ENCODE measurements at places on chromosomes 4 and X. TPM values are rescaled to one million over a fixed set of nuclear protein-coding genes. Genes with fewer than 3 reads are reported as not detected.

The SPANXC gene
- total RNA-seq = not detected

- DNase-seq = no peak
- no peaks in the 10 kb centered on the region for H3K27me3 ChIP-seq
- H3K4me3 ChIP-seq = no peak overlapping the region
- H3K36me3 ChIP-seq = no peaks in the 10 kb centered on the region
- no peak overlapping the region for H3K27ac ChIP-seq
Observed at GRCh38 chrX:12115377-12115776, 22.9 kb upstream of the FRMPD4 start.

DNA sequence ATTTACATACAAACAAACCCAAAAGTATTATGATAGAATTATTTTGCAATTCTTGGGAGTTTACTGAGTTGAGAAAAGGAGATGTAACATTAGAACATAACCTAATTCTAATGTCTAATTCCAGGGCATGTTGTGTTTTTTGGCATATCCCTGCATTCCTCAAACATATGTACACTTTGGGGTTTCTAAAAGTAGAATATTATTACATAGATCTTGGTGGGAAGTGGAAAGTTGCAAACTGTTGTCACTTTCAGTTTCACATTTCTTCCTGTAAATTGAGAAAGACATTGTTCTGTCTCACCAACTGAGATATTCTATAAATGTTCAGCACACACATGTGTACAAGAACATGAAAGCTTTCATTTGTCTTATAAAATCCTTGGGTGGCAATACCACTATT is 24.4 kb upstream of the GBA3 start:
- peaks cover 3% of the 10 kb centered on the region for H3K4me1 ChIP-seq
- H3K36me3 ChIP-seq = no peaks in the 10 kb centered on the region
- no peak overlapping the region for H3K4me3 ChIP-seq
- no peak overlapping the region for H3K27ac ChIP-seq
- H3K27me3 ChIP-seq = no peaks in the 10 kb centered on the region
- no peak for DNase-seq

The MEPE gene
- not detected for total RNA-seq

DNA sequence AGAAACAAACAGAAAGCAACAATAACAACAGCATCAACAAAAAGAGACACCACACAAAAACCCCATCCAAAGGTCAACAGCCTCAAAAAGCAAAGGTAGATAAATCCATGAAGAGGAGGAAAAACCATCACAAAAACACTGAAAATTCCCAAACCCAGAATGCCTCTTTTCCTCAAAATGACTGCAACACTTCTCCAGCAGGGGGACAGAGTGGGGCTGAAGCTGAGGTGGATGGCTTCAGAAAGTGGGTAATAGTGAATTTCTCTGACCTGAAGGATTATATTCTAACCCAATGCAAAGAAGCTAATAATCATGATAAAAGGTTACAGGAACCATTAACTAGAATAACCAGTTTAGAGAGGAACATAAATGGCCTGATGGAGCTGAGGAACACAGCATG is 888.2 kb downstream of the RAB28 start:
- no peak for DNase-seq
- H3K36me3 ChIP-seq = no peaks in the 10 kb centered on the region
- H3K4me3 ChIP-seq = no peak overlapping the region
- no peaks in the 10 kb centered on the region for H3K27me3 ChIP-seq

GRCh38 chrX:148574237-148574973 is 74.0 kb downstream of the AFF2 start:
- no peaks in the 10 kb centered on the region for H3K4me1 ChIP-seq
- no peaks in the 10 kb centered on the region for H3K36me3 ChIP-seq
- no peak overlapping the region for H3K4me3 ChIP-seq
- no peak overlapping the region for H3K27ac ChIP-seq

GRCh38 chr4:151527699-151528098 is 118.7 kb downstream of the FHIP1A start:
- H3K27ac ChIP-seq = no peak overlapping the region
- H3K27me3 ChIP-seq = no peaks in the 10 kb centered on the region
- H3K36me3 ChIP-seq = no peaks in the 10 kb centered on the region
- H3K4me1 ChIP-seq = no peaks in the 10 kb centered on the region

GRCh38 chrX:100883654-100884053 is 9.5 kb upstream of the NOX1 start:
- H3K4me3 ChIP-seq = no peak overlapping the region
- no peak for DNase-seq
- no peaks in the 10 kb centered on the region for H3K4me1 ChIP-seq
- H3K27ac ChIP-seq = no peak overlapping the region

- H3K27me3 ChIP-seq = no peaks in the 10 kb centered on the region
- DNase-seq = no peak
- no peaks in the 10 kb centered on the region for H3K36me3 ChIP-seq
- H3K4me1 ChIP-seq = no peaks in the 10 kb centered on the region
- no peak overlapping the region for H3K27ac ChIP-seq
Observed at GRCh38 chrX:9492901-9493300, 28.0 kb downstream of the TBL1X start.

- no peaks in the 10 kb centered on the region for H3K36me3 ChIP-seq
- H3K27me3 ChIP-seq = no peaks in the 10 kb centered on the region
- no peak overlapping the region for H3K4me3 ChIP-seq
- no peaks in the 10 kb centered on the region for H3K4me1 ChIP-seq
- H3K27ac ChIP-seq = no peak overlapping the region
Observed at GRCh38 chrX:132442691-132443090, 46.1 kb downstream of the MBNL3 start.

The RHOXF1 gene
- total RNA-seq = not detected

DNA sequence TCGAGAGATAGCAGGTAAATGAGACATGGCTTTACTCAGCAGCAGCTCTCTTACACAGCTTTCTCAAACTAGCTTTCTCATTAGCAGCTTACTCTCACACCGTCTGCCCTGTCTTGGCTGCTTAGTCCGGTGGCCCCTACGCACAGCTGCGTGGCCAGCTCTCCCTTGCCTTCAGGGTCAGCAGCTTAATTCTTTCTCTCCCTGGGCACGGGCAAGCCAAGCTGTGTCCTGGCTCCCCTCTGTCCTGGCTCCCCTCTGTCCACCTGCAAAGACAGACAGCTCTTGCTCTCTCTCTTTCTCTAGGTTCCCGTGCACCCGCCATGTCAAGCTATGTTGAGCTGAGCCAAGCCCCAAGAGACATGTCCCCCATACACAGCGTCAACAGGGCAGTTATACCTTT is 39.4 kb downstream of the ZNF185 start:
- H3K4me3 ChIP-seq = no peak overlapping the region
- no peak overlapping the region for H3K27ac ChIP-seq
- no peaks in the 10 kb centered on the region for H3K27me3 ChIP-seq

- no peaks in the 10 kb centered on the region for H3K27me3 ChIP-seq
- no peak overlapping the region for H3K27ac ChIP-seq
- H3K36me3 ChIP-seq = no peaks in the 10 kb centered on the region
- no peak overlapping the region for H3K4me3 ChIP-seq
- no peaks in the 10 kb centered on the region for H3K4me1 ChIP-seq
Observed at GRCh38 chr4:101993002-101993841, 202.7 kb downstream of the BANK1 start.

GRCh38 chr4:163012816-163013215 is 153.9 kb downstream of the NAF1 start:
- H3K36me3 ChIP-seq = no peaks in the 10 kb centered on the region
- H3K27me3 ChIP-seq = no peaks in the 10 kb centered on the region
- H3K4me1 ChIP-seq = no peaks in the 10 kb centered on the region
- H3K4me3 ChIP-seq = no peak overlapping the region
- DNase-seq = no peak

The BEND2 gene
- 0.11 TPM for total RNA-seq

The FAM184B gene
- 0.39 TPM for total RNA-seq

The PFKFB1 gene
- total RNA-seq = not detected

The HTATSF1 gene
- total RNA-seq = 22.8 TPM

GRCh38 chr4:115515772-115516171 is 402.4 kb upstream of the NDST4 start:
- H3K4me1 ChIP-seq = no peaks in the 10 kb centered on the region
- no peaks in the 10 kb centered on the region for H3K36me3 ChIP-seq
- DNase-seq = no peak
- H3K27ac ChIP-seq = no peak overlapping the region
- H3K27me3 ChIP-seq = no peaks in the 10 kb centered on the region

DNA sequence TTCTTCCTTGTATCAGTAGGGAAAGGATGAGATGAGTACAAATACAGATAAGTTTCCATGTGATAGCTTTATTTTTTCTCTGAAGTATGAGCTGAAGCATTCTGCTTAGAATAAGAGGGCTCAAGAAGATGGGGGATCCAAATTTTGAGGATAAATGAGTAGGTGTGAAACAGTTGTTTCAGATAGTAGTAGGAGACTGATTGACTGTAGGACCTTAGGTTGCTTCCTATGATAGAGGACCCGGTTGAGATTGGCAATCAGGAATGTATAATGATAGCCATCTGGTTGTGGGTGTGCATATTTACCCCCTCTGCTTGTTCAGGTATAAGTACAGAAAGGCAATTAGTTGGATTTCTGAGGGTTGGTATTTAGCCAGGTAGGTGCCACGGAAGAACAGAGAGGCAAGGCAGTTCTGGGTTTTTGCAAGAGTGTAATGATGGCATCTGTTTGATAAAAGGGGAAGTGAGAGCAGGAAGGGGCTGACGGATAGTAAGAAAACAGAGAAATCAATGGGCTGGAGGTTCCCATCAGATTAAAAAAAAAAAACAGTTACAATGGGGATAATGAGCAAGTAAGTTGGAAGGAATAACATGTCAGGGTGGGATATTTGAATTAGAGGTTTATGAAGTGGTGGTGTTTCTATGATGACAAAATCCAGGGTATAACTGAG is 13.7 kb downstream of the OCRL start:
- DNase-seq = no peak
- H3K27ac ChIP-seq = no peak overlapping the region
- no peaks in the 10 kb centered on the region for H3K27me3 ChIP-seq
- H3K36me3 ChIP-seq = no peaks in the 10 kb centered on the region

- no peaks in the 10 kb centered on the region for H3K36me3 ChIP-seq
- no peak for DNase-seq
- H3K27ac ChIP-seq = no peak overlapping the region
- no peak overlapping the region for H3K4me3 ChIP-seq
Observed at GRCh38 chr4:85291226-85291625, 183.7 kb upstream of the ARHGAP24 start.

The SH3D19 gene
- 225 TPM for total RNA-seq

GRCh38 chrX:42934020-42934726 is 156.2 kb upstream of the PPP1R2C start:
- no peak for DNase-seq
- H3K27me3 ChIP-seq = no peaks in the 10 kb centered on the region
- no peak overlapping the region for H3K27ac ChIP-seq
- H3K4me1 ChIP-seq = no peaks in the 10 kb centered on the region

The DKK2 gene
- total RNA-seq = not detected

The NR3C2 gene
- 29.8 TPM for total RNA-seq

DNA sequence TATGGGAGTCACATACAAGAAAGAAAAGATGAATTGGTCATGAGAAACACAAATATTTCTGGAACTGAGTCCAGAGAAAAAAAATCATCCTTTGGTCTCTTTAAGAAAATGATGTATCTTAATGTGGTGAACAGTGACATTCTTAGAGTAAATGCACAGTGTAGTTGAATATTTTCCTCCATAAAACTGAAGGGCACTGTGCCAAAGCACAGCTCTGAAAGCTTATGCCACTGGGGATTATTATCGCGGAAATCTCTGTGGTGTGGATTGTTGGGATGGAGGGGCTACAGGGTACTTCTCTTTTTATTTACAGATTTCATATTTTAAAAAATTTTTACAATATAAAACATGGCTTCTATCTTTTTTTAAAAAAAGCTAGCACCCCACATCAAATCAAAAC is 908.1 kb downstream of the CCSER1 start:
- H3K27me3 ChIP-seq = no peaks in the 10 kb centered on the region
- H3K4me3 ChIP-seq = no peak overlapping the region
- H3K36me3 ChIP-seq = no peaks in the 10 kb centered on the region
- no peak overlapping the region for H3K27ac ChIP-seq
- no peaks in the 10 kb centered on the region for H3K4me1 ChIP-seq

GRCh38 chr4:140243278-140243753 is 89.3 kb upstream of the MAML3 start:
- H3K4me3 ChIP-seq = no peak overlapping the region
- H3K4me1 ChIP-seq = peaks cover 22% of the 10 kb centered on the region
- DNase-seq = no peak

- H3K27ac ChIP-seq = no peak overlapping the region
- no peaks in the 10 kb centered on the region for H3K36me3 ChIP-seq
- no peak overlapping the region for H3K4me3 ChIP-seq
- no peaks in the 10 kb centered on the region for H3K4me1 ChIP-seq
Observed at GRCh38 chr4:26840786-26841185, 19.9 kb upstream of the STIM2 start.

Data from upper lobe of left lung (tissue), 6 donors.